ENCODE measurements at places on chromosomes 7 and 10.

DNA sequence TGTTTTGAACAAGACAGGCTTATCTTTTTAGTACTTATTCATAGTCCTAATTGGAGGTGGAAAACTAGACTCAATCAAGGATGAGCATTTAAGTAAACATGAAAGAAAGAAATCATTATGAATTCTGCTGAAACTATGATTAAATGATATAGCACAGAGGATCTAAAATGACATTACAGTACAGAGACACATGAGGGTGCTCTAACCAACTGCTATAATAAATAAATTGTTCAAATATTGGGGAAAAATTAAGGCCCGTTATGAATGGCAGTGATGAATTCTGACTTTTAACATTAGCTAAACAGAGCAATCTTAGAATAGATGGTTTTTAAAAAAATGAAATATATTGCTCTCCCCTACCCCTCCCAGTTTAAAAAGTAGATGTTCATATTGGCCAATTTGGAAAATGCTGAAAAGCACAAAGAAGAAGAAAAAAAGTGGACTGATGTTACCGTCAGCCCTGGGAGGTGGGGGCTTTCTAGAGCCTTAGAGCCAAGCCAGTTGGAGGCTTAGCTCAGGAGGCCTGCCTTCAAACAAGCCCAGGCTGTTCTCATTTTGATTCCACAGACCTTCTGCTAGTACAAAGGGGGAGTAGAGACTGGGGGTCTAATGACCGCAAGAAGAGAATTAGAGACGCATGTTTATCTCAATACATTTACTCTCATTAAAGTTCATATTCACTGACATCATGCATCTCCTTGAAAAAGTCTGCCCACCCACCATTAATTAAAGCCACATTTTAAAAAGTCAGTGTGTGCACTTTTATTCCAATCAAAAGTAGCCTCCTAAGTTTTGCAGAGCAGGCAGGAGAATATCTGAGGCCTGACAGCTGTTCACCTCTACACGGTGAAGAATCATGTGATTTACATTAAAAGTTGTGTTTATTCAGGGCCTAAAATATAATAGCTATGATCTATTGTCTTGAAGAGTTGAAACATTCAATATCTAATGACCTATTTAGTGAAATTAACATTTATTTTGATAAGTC is 10.0 kb downstream of the WNT2 start:
- no peak for ATAC-seq

- ATAC-seq, result no peak
These were observed 54.9 kb upstream of the ANK3 start for GRCh38 chr10:60444494-60445064.

- peak; percentile 63 for ATAC-seq
These were observed 13.6 kb downstream of the TSPAN15 start for GRCh38 chr10:69464801-69465401.

GRCh38 chr10:44234483-44234875 is 150.4 kb downstream of the CXCL12 start:
- ATAC-seq, result no peak

Measured in esophagus mucosa (tissue), 1 donor.